Activated CD8-positive, alpha-beta memory T cell treated with anti-CD3 and anti-CD28 coated beads for 48 hours (primary cell): ENCODE measurements at places on chromosomes 1 and 21.

DNA sequence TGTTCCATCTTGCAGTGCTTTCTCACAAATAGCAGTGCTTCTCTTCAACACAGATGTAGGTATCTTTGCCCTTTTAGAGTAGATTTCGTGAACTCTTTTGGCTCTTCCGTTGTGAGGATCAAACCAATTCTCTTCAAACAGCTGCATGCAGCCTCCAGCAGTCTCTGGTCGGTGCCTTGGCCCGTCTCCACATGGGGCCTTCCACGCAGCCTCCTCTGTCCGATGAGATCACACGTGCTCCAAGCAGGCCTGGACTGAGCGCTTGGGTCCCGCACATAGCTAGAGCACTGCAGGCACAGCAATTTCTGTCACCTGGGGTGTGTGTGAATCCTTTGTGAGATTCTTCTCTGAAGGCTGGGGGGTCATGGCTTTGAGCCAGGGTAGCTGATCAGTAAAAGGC, 82.8 kb upstream of the KCNE2 start:
- DNase-seq: no peak

DNA sequence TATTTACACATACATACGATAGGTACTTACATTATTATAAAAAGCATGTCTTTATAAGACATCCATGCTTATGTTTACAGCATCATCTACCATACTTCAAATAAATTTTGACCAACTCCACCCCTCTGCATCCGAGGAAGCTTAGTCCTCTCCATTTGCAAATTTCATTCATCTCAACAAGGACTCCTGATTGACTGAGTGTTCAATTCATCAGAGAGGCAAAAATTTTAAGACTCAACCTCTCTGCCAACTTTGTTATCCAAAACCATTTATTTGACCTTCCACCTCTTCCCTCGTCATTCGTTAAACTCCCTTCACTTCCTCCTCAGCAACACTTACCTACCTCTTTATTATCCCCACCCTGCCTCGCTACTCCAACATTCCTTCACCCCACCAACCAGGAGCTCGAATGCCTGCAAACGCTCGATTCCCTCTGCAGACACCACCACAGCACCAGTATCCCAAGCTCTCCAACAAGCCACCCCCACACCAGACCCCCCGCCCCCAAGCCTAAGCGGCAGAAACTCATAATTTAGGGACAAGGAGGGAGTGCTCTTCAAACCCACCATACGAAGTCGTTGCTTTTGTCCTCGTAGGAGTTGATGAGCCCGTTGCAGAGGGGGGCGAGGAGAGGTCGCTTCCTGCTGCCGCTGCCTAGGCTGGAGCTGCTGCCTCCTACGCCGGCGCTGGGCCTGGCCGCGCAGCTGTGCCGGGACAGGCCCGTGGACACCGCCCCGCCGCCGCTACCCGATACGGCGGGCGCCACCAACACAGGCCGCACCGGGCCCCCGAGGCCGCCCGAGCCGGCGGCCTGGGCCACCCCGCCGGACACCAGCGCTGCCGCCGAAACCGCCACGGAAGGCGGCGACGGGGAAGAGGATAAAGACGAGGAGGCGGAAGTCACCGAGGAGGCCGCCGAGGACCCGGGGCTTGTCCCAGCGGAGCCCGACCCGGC, 803 bp downstream of the COP1 start:
- peak; percentile 5 for DNase-seq

DNA sequence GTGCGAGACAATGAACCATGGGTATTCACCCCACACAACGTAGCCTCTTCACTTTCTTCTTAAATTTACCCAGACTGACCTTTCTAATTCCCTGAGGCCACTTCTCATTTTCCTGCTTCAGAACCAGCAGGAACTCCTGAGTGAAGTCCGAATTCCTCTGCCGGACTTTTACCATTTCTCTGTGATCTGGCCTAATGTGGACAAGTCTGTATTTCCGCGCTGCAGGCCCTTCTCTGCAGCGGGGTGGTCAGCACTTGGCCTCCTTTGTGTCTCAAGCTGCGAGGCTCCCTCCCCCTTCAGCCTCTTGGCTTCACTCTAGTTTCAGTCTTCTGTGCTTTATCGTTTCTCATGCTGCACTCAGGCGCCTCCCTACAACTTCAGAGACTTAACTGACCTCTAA, 9.4 kb upstream of the CTBS start:
- no peak for DNase-seq

GRCh38 chr21:26025536-26026512, 144.7 kb downstream of the APP start:
- no peak for DNase-seq
